ENCODE measurements at places on chromosomes 2 and 18. TPM values are rescaled to one million over a fixed set of nuclear protein-coding genes. Genes with fewer than 3 reads are reported as not detected.

The LOXHD1 gene
- 0.07 TPM for total RNA-seq

The CD28 gene
- 206 TPM for total RNA-seq

The BMP10 gene
- total RNA-seq: not detected

The DHX57 gene
- 21.7 TPM for total RNA-seq

The GKN2 gene
- total RNA-seq: not detected

All from activated T-cell treated with anti-CD3 and anti-CD28 coated beads, Interleukin-2, amount 50 U/mL, for 72 hours (primary cell).